ENCODE measurements at places on chromosomes 4 and X. TPM values are rescaled to one million over a fixed set of nuclear protein-coding genes. Genes with fewer than 3 reads are reported as not detected.
A peak's percentile ranks its signal among the peaks of the same experiment; 100 is the strongest.

Gene FGFBP1
- polyA plus RNA-seq = not detected

Gene OTUD6A
- not detected for polyA plus RNA-seq

Gene GJB1
- not detected for polyA plus RNA-seq

Gene CXCL6
- polyA plus RNA-seq = 0.06 TPM

Gene TMEM31
- 0.43 TPM for polyA plus RNA-seq

GRCh38 chr4:78372355-78372988 lies 179.1 kb upstream of the ANXA3 start:
- no peak for DNase-seq

- peak; percentile 69 for DNase-seq
These were observed at the start of gene SOD3 for GRCh38 chr4:24794916-24795665. Gene SOD3 (plus strand): TSS chr4:24795573. CDS start chr4:24799522, 3,949 bp downstream.

Measured in BJ (cell line).